ENCODE measurements at places on chromosomes 6 and 20. TPM values are rescaled to one million over a fixed set of nuclear protein-coding genes. Genes with fewer than 3 reads are reported as not detected.

SYCP2L gene
- total RNA-seq, result 0.37 TPM

MOXD1 gene
- not detected for total RNA-seq

LAMA2 gene
- total RNA-seq, result not detected

HLA-DQB2 gene
- 2.9 TPM for total RNA-seq

ALDH8A1 gene
- total RNA-seq, result 0.84 TPM

LBP gene
- not detected for total RNA-seq

- DNase-seq, result no peak
Measured at GRCh38 chr6:84669945-84670344, 94.5 kb downstream of the TBX18 start.

DNA sequence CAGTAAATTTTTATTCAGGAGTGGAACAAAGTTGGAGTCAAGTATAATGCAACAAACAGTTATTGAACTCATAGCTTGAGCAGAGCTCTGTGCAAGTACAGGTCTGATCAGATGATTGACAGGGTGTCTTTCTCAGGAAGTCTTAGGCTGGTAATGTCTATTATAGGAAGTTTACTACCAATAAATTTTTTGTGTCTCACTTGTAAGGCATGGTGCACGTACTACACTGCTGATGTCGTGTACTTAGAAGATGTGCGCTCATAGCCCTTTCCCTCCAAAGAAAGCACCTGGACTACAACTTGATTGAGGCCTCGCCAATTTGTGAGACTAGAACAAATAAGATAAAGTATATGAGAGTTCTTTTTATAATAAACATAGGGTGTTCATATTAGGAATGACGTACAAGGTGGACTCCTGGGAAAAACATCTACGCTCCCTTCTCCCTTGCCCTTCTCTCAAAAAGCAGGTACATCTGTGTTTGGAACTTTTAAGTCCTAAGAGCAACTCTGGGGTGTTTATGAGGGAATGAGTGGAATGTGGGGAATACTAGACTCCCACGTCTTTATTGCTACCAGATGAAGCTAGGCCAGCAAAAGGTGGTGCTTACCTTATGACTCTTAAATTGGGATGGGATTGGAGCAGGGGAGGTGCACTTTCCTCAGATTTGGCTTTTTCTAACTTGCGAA, 1.5 kb downstream of the NDUFAF5 start:
- DNase-seq, result no peak

DNA sequence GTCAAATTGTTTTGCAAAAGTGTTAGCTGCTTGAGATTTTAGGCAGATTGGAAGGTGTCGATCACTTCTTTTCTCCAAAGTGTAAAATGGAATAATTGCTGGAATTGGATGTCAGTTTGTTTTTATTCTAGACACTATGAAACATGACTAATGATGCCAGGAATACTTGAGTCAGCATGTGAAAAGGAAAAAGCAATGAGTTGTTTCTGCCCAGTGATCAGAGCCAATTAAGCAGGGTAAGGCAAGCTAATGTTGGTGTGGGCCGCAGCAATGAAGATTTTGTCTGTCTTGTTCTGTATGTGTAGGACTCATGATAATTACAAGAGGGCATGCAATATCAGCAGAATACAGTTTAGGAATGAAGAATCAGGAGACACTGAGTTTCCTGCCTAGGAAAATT, 110.3 kb downstream of the CARMIL1 start:
- DNase-seq, result no peak

GRCh38 chr6:136895901-136896300, 26.2 kb upstream of the SLC35D3 start:
- no peak for DNase-seq

DNA sequence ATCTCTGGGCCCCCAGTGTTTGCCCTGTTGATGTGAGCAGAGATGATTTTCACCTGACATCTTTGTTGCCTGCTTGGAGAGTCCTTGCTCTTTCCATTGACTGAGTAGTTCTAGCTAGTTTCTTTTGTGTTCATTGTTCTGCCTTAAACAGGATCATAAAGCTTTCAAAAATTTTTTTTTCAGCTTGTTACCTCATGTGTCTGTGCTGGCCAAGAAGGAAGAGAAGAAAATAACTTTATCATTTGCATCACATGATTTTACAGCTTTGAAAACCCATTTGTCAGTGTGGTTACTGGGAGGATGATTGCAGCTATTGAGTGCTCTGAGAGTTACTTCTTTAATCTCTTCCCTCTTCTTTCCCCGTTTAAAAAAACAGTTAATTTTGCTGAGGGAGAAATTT, 16.0 kb downstream of the FOXO3 start:
- DNase-seq, result no peak

GRCh38 chr6:145801021-145801420, 13.6 kb downstream of the FBXO30 start:
- no peak for DNase-seq

DNA sequence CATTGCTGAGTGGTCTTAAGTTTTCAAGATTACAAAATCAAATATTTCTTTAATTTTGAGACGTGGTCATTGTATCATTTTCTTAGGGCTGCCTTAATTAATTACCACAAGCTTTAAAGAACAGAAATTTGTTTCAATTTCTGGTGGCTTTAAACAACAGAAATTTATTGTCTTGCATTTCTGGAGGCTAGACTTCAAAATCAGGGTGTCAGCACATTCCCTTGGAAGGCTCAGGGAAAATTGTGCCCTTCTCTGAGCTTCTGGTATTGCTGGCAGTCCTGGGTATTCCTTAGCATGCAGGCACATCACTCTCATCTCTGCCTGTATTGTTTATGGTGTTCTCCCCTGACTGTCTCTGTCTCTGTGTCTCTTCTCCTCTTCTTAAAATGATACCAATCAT, 76.0 kb upstream of the PCSK2 start:
- DNase-seq, result no peak

GRCh38 chr6:43532201-43532600, 15.3 kb downstream of the POLR1C start:
- no peak for DNase-seq

DNA sequence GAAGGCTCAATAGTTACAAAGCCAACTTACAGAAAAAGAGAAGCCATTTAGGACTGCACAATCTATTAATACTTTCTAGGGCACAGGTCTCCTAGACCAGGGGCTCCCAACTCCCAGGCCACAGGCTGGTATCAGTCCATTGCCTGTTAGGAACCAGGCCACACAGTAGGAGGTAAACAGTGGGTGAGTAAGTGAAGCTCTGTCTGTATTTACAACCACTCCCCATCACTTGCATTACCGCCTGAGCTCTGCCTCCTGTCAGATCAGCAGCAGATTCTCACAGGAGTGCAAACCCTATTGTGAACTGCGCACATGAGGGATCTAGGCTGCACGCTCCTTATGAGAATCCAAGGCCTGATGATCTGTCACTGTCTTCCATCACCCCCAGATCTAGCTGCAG, 22.5 kb downstream of the TRAF3IP2 start:
- no peak for DNase-seq

- DNase-seq, result no peak
Measured at GRCh38 chr20:41004531-41005360, 23.9 kb upstream of the TOP1 start.

DNA sequence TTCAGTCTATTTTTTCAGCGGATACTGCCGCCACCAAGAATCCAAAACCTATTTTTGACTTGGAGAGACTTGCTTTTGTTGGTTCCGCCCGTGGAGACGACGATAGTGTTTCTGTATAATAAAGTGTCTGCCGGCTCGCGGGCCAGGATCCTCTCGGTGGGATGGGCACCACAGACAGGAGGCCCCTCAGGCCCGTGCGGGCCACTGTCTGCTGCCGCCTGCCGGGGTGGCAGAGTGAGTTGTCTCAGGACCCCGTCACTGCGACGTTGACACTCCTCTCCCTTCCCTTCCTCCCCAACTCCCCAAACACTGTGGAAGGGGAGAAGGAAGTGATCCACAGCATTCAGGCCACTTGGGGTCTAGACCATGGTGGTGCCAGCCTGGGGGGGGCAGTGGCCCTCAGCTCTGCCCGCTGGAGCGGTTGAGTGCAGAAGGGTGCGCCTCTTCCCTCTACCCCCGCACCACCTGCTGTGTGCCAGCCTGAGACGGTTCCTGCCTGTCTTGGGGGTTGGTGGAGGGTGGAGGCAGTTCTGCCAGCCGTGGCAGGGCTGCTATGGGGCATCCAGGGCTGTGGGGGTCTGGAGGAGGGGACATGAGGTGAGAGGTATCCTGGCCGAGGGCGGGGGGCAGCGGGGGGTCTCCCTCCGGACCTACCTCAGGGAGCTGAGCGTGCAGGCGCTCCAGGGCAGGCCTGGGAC, 17.5 kb downstream of the RBM38 start:
- DNase-seq, result no peak

GRCh38 chr20:62409931-62410745, 3.1 kb upstream of the CABLES2 start:
- DNase-seq, result no peak
